ENCODE measurements at places on chromosomes 5 and 9.

- no peak for DNase-seq
Observed at GRCh38 chr9:112129246-112129645, 45.9 kb downstream of the SUSD1 start.

GRCh38 chr5:32482193-32482592 is 37.7 kb upstream of the ZFR start:
- DNase-seq, result no peak

GRCh38 chr9:97491216-97491999 is 10.1 kb upstream of the TMOD1 start:
- no peak for DNase-seq

GRCh38 chr5:14156290-14156649 is 13.1 kb downstream of the TRIO start:
- no peak for DNase-seq

DNA sequence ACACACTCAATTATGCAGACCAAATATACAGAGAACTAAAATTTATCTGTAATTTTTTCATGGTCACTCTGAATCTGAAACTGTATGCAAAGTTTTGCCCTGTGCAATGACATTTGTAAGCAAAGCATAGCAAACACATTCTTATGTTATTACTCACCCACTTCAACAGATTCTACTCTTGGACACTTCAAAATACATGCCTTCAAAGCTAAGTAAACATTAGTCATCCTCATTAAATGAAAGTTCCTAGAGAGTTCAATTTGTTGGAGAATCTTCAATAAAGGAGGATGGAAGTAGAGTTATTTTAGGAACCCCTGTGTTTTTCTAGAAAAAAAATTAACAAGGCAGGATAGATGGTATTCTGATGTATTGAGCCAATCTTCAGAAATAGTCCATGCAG is 639.7 kb upstream of the C9orf72 start:
- DNase-seq, result no peak

DNA sequence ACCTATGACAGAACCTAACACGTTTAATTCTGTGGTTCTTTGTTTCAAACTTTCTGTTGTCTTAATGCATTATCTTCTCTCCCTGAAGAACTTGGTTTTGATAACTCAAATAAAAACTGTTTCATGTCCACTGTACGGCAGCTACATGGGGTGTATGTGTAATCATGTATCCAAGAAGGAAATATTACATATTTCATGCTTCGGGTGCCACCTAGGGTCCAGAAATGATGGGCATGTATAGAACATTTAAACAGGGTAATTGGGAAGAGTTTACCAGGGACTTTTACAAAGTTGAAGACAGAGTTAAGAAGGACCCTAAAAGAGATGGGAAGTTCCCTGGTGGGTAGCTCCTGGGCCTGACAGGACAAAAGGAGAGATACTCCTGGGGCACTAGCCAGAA is 291.3 kb downstream of the FBXL7 start:
- DNase-seq, result no peak

Measured in naive thymus-derived CD8-positive, alpha-beta T cell (primary cell).